ENCODE measurements at places on chromosomes 5 and 9.

DNA sequence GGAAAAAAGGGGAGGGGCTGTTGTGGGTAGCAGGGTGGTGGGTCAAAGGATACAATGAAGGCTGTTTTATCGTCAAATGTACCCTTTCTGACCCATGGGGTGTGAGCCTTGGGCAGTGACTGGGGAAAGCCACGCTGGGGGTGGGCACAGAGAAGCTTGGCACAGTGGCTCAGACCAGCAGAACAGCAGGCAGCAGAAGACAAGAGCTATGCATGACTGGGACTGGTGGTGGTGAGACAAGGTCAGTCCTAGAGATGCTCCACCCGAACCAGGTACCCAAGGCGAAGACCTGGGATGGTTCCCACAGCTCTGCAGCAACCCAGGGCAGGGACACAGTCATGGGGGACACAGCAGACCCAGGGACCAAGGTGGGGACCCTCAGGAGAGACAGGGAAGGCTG lies 38.3 kb downstream of the BICD2 start:
- DNase-seq, result no peak

DNA sequence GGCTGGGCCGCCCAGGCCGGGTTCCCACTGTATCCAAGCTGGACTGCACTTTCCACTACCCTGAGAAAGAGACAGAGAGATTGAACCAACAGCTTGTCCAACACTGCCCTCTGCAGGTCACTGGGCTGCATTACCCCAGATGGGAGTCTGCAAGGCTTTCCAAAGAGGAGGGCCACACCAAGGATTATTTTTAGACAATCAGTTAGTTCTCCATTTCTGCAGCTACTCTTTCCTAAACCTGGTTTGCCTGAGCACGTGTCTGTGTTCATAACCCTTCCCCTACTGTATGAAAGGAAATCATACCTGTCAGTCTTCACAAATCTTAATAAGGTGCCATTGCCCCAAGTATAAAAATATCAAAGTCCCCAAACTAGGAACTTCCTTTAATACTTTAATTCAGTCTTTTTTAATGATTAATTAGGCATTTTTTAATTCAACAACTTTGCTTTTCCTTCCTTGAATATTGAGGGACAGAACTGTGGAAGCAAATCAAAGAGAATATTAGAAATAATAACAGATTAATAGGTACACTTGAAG lies 13.4 kb upstream of the FGF1 start:
- DNase-seq, result peak; percentile 90

GRCh38 chr5:53399926-53400697 lies 80.3 kb upstream of the FST start:
- DNase-seq, result no peak

- DNase-seq, result no peak
These were observed 59.7 kb downstream of the GGTA1 start for GRCh38 chr9:121439711-121440664.

DNA sequence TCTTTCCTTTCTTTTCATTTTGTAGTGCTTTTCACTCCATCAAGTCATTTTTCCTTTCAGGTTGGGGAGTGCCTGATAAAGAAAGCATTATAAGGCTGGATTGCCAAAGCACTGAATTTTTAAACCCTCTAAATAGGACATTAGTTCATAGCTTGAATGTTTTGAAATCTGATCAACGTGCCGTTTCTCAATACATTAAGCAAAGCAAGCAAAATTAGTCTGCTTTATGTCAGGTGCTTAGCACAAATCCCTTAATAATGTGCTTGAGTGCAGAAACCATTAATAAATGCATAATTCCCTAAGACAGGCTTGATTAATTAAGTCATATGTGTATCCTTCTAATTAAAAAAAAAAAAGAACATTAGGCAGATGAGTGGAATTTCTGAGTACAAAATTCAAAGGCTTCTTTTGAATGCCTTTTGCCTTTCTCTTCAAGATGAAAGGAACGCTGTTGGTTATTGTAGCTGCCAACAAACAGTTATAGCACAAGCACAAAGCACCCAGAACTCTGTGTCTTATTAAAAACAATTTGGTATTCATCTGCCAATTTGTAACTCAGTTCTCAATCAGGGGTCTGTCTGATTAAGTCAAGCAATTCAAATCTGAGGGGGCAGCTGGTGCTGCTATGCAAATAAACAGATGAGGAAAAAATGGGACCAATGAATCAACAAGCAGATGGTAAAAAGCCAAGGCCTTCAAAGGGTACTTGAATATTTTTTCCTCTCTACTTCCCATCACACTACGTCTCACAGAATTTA lies 233.7 kb downstream of the TLE1 start:
- DNase-seq, result no peak

DNA sequence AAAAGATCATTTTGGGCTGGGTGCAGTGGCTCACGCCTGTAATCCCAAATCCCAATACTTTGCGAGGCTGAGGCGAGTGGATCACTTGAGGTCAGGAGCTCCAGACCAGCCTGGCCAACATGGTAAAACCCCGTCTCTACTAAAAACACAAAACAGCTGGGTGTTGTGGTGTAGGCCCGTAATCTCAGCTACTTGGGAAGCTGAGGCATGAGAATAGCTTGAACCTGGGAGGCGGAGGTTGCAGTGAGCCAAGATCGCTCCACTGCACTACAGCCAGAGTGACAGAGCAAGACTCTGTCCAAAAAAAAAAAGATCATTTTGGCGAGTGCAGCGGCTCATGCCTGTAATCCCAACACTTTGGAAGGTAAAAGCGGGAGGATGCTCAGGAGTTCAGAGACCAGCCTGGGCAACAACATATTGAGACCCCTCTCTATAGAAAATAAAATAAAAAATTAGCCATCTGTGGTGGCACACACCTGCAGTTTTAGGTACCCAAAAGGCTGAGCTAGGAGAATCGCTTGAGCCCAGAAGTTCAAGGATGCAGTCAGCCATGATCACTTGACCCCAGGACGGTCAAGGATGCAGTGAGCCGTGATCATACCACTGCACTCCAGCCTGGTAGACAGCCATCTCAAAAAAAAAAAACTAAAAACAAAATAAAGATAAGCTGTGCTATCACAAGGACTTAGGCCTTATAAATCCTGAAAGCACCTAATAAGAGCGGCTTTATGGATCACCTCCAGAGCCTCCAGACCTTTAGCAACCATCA lies 16.2 kb downstream of the PPP2CA start:
- no peak for DNase-seq

GRCh38 chr5:91139572-91140200 lies 243.4 kb downstream of the ARRDC3 start:
- peak; percentile 60 for DNase-seq

- no peak for DNase-seq
These were observed 7.8 kb upstream of the RIGI start for GRCh38 chr9:32533816-32534215.

GRCh38 chr9:4576448-4576847 lies 85.6 kb upstream of the PLPP6 start:
- DNase-seq, result no peak

GRCh38 chr5:22779499-22779898 lies 73.6 kb downstream of the CDH12 start:
- DNase-seq, result no peak

- DNase-seq, result no peak
These were observed 177.9 kb upstream of the FST start for GRCh38 chr5:53302529-53302928.

- DNase-seq, result no peak
These were observed 20.5 kb upstream of the ARHGEF28 start for GRCh38 chr5:73605223-73606087.

DNA sequence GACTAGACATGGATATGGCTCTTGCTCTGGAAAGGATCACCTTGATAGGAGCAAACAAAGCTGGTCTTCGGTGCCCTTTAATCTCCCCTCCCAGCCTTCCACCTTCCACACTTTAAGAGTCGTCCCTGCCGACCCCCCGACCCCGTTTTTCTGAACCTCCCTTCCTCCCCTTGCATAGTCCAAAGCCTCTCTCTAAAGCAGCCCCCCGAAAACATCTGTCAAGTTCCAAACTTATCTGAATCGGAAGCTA lies 423 bp upstream of the NUP214 start:
- DNase-seq, result no peak

DNA sequence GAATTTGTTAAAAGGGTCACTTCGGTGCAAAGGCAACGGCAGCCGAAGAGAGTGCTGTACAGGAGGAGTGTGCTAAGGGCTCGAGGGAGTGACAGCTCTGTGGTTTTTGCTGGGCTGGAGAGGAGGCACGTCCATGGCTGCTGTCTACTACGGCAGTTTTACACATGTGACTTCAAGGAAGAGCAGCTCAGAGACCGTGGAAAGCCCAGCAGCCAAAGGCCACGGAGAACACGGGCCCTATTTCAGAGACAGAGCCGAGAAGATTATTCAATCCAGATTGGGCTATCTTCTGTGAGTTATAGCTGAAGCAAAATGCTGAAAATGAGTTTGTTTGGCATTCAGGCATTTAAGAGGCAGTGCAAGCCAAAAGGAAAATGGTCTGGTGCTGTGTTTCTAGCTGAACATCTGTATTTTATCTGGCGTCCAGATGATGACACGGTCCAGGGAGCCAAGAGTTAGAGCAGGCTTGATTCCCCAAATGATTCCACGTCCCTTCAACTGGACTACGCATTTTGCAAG lies 96.4 kb downstream of the RFK start:
- peak; percentile 15 for DNase-seq

- peak; percentile 11 for DNase-seq
These were observed 71.6 kb upstream of the HSPB3 start for GRCh38 chr5:54383941-54384340.

DNA sequence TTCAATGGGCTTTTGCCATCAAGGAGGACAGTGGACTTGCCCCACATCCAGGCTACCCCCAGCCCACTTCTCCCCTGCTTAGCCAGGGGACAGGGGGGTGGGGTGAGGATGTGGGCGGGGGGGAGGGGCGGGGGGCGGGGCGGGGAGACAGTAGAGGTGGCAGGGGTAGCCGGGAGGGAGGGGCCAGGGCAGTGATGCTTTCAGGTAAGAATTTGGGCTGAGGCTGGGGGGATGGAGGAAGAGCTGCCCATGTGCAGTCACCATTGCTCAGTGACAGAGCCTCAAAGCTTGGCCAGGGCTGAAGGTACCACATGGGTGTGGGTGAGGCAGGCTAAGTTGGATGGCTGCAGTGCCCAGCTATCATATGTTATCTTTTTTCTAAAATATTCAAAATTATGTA lies 40.7 kb upstream of the HNRNPA0 start:
- DNase-seq, result no peak

GRCh38 chr5:54909911-54910870 lies 75.2 kb downstream of the ESM1 start:
- no peak for DNase-seq
